Dermis microvascular lymphatic vessel endothelial cell (primary cell): ENCODE measurements at places on chromosomes 5 and 9. TPM values are rescaled to one million over a fixed set of nuclear protein-coding genes. Genes with fewer than 3 reads are reported as not detected.

Gene RGS7BP
- total RNA-seq: 0.13 TPM in 2 replicates

Gene MARCHF11
- total RNA-seq: not detected in 2 replicates

Gene ADGRD2
- not detected in 2 replicates for total RNA-seq

Gene PCDHA12
- total RNA-seq: under 0.01 TPM in 1 of 2 replicates, not detected in the other

Gene ZNF454
- 0.26 and 0.63 TPM in 2 replicates for total RNA-seq

Gene IL5
- total RNA-seq: not detected in 2 replicates

Gene PTGER4
- 5.7 and 5.9 TPM in 2 replicates for total RNA-seq

Gene TMEM161B
- total RNA-seq: 6.4 and 7.6 TPM in 2 replicates

Gene PCDHA13
- under 0.01 TPM in 2 replicates for total RNA-seq

Gene SAXO1
- not detected in 2 replicates for total RNA-seq

Gene SV2C
- under 0.01 TPM in 1 of 2 replicates, not detected in the other for total RNA-seq

Gene GPSM1
- 16.2 and 28.2 TPM in 2 replicates for total RNA-seq

Gene SLC27A6
- total RNA-seq: 0.13 TPM in 1 of 2 replicates, not detected in the other

Gene HMMR
- 5.7 and 27.1 TPM in 2 replicates for total RNA-seq

Gene LAMC3
- 1.2 and 5.1 TPM in 2 replicates for total RNA-seq

Gene PCDHGA10
- 3.0 and 6.2 TPM in 2 replicates for total RNA-seq

Gene RETREG1
- total RNA-seq: not detected in 2 replicates

Gene C5orf58
- not detected in 2 replicates for total RNA-seq

Gene CCDC69
- total RNA-seq: 3.4 and 3.5 TPM in 2 replicates

Gene MPDZ
- total RNA-seq: 65.6 and 94.6 TPM in 2 replicates

Gene CSF1R
- not detected in 2 replicates for total RNA-seq

Gene ENTREP1
- 4.6 and 11.5 TPM in 2 replicates for total RNA-seq

Gene NSG2
- not detected in 2 replicates for total RNA-seq

Gene ASB6
- 9.2 and 13.9 TPM in 2 replicates for total RNA-seq

Gene HAVCR1
- not detected in 2 replicates for total RNA-seq

Gene OBP2B
- not detected in 2 replicates for total RNA-seq

Gene MCTP1
- 38.8 and 66.4 TPM in 2 replicates for total RNA-seq

Gene DOK3
- total RNA-seq: 2.8 and 4.4 TPM in 2 replicates

Gene CAPSL
- not detected in 2 replicates for total RNA-seq

Gene SPATA9
- 0.13 TPM in 1 of 2 replicates, not detected in the other for total RNA-seq

Gene PAEP
- not detected in 2 replicates for total RNA-seq

Gene KCNMB1
- total RNA-seq: under 0.01 TPM in 1 of 2 replicates, not detected in the other
